ENCODE measurements at places on chromosomes 1 and 21. TPM values are rescaled to one million over a fixed set of nuclear protein-coding genes. Genes with fewer than 3 reads are reported as not detected.

DNA sequence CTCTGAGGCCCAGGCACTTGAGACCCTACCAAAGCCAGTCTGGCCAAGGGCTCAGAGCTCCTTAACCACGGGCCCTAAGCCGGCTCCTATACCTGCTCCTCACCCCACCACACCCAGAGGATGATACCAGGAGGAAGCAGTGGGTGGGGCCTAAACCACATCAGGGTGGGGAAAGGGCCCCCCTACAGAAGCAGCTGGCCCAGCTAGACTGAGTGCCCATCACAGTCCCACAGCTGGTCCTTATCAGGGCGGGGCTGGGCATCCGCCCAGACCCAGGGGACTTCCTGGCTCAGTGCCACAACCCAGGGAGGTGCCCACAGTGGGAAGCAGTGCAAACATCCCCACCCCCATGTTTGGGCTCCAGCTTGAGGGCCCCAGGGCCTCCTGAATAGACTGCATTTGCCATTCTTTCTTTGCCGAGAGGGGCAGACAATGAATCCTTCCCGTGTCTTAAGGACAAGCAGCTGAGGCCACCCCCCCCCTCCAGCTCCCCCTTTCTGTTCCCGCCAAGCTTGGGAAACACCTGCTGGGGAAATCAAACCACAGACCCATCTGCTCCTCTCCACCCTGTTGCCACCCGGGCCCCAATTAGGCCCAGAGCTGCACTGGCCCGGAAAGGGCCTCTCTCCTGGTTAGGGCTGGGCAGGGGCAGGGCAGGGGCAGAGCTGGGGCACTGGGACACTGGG lies 6.2 kb downstream of the E2F2 start:
- no peak for DNase-seq

DNA sequence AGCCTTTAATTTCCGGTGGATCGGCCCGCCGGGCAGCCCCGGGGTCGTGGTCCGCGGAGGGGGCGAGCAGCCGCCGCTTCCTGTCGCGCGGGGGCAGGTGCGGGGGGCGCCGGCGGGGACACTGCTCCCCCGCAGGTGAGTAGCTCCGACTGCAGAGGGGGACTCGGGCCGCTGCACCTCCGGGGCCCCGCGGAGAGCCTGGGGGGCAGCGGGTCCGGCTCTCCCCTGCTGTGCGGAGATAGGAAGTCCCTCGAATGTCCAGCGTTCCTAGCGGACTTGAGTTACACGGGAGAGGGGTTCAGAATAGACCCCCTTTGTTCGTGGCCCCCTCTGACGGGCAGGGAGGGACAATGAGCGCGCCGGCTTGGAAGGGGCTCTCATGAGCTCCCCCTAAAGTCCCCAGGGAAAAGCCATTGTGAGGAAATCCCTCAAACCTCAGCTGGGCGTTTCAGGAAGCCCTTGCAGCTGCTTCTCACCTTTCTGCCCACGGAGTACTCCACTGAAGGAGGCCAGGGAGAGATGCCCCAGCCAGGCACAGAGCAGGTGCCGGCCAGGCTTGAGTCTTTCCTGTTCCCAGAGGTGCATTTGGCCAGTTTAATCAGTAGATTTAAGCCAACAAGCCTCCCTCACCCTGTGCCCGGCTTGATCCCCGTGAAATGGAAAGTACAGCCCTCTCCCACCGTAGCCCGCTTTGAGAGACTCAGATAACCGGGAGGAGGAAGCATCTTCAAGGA lies 925 bp downstream of the PDE9A start:
- DNase-seq = no peak

- no peak for DNase-seq
These were observed 16.2 kb downstream of the OLFML2B start for GRCh38 chr1:162007466-162007865.

Gene BRINP3
- total RNA-seq = 0.20 TPM

Gene DIO1
- not detected for total RNA-seq

DNA sequence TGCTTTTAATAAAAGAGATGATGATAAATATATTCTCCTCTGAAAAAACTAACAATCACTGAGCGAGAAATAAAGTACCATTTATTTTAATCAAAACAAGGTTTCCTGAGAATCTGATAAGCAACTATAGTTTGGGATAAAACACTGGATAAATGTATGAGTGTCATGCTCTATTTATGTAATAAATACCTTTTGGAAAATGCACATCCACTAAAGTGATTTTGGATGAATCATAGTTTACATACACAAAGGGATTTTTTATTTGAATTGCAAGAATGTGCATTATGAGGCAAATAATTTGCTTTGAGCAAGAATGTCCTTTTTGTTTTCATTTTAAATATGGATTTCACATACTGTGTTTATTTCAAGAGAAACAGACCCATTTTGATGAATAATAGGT lies 1483.5 kb downstream of the MRPL39 start:
- no peak for DNase-seq

GRCh38 chr1:90851711-90852050 lies 134.6 kb upstream of the BARHL2 start:
- no peak for DNase-seq

Gene CATSPERE
- 1.9 TPM for total RNA-seq

Gene SPRR3
- total RNA-seq = 0.69 TPM

- no peak for DNase-seq
These were observed 159.0 kb upstream of the PTGFR start for GRCh38 chr1:78331799-78332198.

Gene PLA2G5
- not detected for total RNA-seq

Gene TXNDC12
- 14.9 TPM for total RNA-seq

Gene HCRTR1
- not detected for total RNA-seq

Gene SYT14
- 1.2 TPM for total RNA-seq
